Naive thymus-derived CD8-positive, alpha-beta T cell (primary cell): ENCODE measurements at places on chromosomes 2 and 18.

DNA sequence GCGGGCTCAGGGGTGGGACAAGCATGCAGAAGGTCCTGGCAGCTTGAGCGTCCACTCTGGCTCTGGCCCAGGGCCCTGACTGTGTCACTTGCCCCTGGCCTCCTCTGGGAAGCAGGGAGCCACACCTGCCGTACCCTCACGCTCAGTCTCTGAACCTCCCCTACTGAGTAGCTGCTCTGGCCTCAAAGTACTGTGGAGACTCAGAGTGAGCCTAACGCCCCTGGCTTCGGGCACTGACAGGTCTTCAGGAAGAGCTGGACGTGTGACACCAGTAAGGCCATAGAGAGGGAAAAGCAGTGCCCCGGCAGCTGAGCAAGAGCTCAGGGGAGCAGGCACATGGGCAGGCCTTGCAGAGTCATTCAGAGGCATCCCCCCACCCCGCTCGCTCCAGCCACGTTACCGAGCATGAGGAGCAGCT, 73.3 kb downstream of the SFXN5 start:
- no peaks in the 10 kb centered on the region for H3K4me1 ChIP-seq
- H3K4me3 ChIP-seq: no peak overlapping the region
- H3K36me3 ChIP-seq: no peaks in the 10 kb centered on the region

- DNase-seq: no peak
- no peaks in the 10 kb centered on the region for H3K36me3 ChIP-seq
- no peaks in the 10 kb centered on the region for H3K27me3 ChIP-seq
- H3K27ac ChIP-seq: no peak overlapping the region
- H3K4me3 ChIP-seq: no peak overlapping the region
- no peaks in the 10 kb centered on the region for H3K4me1 ChIP-seq
Observed at GRCh38 chr2:10226038-10226724, 76.5 kb upstream of the HPCAL1 start.

DNA sequence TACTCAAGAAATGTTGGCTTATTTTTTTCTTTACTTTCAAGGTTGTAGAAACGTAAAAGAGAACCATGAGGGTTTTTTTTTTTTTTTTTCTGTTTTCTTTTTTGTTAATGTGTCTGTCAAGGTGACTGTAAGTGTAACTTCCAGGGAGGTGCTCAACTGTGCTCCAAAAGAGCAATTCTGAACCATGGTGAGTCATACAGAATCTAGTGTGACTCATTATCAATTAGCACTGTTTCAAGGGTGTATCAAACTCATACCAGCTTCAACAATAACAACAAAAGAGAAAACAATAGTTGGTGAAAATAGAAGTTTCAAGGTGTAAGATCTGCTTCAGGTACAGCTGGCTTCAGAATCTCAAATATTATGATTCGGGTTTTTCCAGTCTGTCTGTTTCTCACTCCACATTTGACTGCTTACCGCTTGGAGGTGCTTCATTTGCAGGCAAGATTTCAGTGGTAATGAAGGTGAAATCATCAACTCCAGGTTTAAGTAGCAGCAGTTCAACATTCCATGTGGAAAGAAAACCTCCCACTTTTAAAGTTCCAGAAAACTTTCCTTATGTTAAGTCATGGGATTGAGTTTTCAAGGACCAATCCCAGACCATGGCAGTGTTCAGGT, 850.6 kb downstream of the CNTNAP5 start:
- no peaks in the 10 kb centered on the region for H3K27me3 ChIP-seq
- DNase-seq: no peak
- no peaks in the 10 kb centered on the region for H3K36me3 ChIP-seq
- no peak overlapping the region for H3K27ac ChIP-seq
- no peaks in the 10 kb centered on the region for H3K4me1 ChIP-seq

DNA sequence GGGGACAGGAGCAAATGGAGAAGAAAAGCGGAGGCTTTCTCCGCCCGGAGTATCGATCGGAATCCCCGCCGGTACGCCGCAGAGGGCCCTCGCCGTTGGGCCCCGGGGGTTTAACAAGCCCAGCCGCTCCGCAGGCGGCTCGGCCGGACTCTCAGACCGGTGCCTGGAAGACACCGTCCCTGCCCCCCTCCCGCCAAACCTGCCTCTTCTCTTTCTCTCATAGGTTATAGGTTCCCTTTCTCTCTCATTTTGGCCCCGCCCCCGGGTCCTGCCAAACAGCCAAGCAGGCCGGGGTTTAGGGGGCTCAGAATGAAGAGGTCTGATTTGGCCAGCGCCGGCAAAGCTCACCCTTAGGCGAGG, 4.4 kb downstream of the ONECUT2 start:
- H3K4me1 ChIP-seq: peaks cover 43% of the 10 kb centered on the region
- H3K4me3 ChIP-seq: peak overlapping the region; percentile 68
- H3K36me3 ChIP-seq: no peaks in the 10 kb centered on the region
- DNase-seq: no peak

DNA sequence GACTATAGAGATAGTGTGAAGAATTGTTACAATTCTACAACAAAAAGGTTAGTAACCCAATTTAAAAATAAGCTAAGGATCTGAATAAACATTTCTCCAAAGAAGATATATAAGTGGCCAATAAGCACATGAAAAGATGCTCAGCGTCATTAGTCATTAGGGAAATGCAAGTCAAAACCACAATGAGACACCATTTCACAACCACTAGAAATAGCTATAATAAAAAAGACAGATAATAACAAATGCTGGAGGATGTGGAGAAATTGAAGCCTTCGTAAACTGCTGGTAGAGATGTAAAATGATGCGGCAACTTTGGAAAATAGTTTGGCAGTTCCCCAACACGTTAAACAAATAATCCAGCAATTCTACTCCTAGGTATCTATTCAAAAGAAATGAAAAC, 366.5 kb upstream of the POU3F3 start:
- H3K36me3 ChIP-seq: no peaks in the 10 kb centered on the region
- no peak for DNase-seq
- no peak overlapping the region for H3K4me3 ChIP-seq
- peaks cover 22% of the 10 kb centered on the region for H3K27me3 ChIP-seq
- H3K27ac ChIP-seq: no peak overlapping the region

DNA sequence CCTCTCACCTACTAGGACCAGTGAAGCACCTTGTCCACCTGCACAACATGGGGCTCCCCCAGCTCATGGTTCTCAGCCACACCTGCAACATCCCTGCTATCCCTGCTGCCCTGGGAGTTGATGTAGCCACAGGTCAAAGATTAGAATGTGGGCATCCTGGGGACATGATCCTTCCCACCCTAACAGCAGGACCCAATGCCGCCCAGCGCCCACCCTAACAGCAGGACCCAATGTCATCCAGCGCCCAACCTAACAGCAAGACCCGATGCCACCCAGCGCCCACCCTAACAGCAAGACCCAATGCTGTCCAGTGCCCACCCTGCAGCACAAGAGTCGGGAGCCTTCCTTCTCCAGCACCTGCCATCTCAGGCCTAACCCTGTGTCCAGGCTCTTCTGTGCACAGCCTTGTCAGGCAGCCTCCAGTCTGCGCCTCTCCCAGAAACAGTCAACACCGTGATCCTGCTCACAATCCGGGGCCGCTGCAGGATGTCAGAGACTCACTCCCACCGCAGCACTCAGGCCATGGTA, 237.3 kb upstream of the SALL3 start:
- no peaks in the 10 kb centered on the region for H3K4me1 ChIP-seq
- DNase-seq: no peak
- H3K27me3 ChIP-seq: peaks cover 5% of the 10 kb centered on the region
- H3K4me3 ChIP-seq: no peak overlapping the region
- no peaks in the 10 kb centered on the region for H3K36me3 ChIP-seq
